ENCODE measurements at places on chromosomes 4 and X.

- no peak for DNase-seq
Measured at GRCh38 chr4:141132709-141133145, 542 bp downstream of the RNF150 start.

- no peak for DNase-seq
Measured at GRCh38 chrX:12007881-12008280, 130.4 kb upstream of the FRMPD4 start.

DNA sequence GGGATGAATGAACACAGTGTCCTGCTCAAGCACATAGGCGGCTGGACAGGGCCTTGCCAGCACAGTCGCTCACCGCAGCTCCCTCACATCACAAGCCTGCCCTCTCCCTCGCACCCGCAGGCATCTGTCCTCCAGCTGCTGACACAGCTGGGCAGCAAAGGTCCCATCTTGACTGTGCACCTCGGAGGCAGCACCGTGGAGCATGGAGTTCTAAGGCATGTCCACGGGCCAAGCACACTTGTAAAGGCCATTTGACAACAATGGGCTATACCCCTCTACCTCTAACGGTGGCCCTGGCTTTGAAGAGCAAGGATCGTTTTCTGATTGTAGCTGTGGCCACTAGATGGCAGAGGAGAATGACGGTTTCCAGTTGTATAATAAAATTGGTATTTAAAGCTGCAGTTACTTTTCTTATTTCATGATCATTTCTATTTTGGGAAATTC, 53.8 kb downstream of the APLN start:
- DNase-seq = peak; percentile 49

- no peak for DNase-seq
Measured at GRCh38 chr4:104868533-104868932, 278.1 kb upstream of the TET2 start.

DNA sequence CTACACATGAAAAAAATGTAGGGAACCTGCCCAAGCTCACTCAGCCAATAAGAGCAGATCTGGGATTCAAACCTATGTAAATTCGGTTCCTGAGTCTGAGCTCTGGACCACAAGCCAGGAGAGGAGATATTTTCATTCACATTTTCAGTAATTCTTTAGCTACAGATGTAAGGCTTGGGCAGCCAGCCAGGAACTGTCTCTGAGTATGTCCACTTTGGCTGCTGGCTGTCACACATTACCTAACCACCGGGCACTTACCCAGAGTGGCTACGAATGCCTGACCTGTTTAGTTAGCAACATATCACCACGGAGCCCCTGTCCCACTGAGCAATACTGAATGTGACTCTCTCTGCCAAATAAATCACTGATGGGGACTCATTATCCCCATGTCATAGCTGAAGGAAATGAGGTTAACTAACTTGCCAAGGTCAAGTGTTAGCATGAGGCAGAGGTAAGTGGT, 15.3 kb downstream of the USP46 start:
- DNase-seq = no peak

GRCh38 chr4:23904639-23905071, 14.8 kb upstream of the PPARGC1A start:
- no peak for DNase-seq

DNA sequence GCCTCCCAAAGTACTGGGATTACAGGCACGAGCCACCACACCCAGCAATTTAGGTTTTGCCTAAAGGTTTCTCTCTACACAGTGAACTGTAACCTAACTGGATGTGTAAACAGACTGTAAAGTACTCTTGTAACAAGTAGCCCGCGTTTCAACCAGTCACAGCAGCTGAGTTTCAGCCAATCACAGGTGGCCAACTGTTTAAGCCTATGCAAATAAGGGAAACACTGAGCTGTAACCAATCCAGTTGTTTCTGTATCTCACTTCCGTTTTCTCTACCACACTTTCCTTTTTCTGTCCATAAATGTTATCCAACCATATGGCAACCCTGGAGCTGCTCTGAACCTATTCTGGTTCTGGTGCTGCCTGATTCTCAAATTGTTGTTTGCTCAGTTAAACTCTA, 59.9 kb downstream of the DIPK2B start:
- no peak for DNase-seq

DNA sequence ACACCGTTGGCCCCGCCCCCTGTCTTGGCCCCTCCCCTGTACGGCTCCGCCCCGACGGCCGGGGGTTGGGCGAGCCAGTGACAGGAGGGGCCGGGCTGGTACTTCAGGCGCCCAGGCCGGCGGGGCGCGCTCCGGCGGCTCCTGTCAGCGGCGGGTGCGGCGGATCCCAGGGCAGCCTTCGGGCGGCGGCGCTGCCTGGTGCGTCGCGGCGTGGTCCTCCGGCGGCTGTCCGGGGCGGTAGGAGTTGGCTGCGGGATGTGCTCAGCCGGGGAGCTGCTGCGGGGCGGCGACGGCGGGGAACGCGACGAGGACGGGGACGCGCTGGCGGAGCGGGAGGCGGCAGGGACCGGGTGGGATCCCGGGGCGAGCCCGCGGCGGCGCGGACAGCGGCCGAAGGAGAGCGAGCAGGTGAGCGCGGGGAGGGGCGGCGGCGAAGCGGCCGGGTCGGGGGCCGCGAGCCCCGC, at the start of gene FAM241A:
Gene FAM241A, plus strand, starts transcription at position 129 of the 464 bp plus-strand sequence. Its CDS starts 127 bp downstream, at position 256.
- peak; percentile 89 for DNase-seq

DNA sequence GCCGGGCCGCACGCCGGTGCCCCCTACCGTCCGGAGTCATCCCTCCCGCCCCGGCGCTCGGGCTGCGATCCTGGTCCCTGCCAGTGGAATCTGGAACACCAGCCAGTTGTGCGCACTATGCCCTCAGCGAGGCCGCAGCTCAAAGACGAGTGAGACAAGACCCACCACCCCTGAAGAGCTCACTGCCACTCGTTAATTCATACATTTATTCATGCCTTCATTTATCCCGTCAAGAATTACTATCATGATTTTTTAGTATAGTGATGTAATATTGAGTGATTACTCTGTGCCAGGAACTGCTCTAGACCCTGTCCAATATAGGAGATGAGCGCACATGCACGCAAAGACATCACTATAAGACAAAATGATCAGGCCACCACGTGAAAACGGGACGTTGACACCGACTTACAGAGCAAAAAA, 247 bp upstream of the PPA2 start:
- no peak for DNase-seq

- no peak for DNase-seq
Measured at GRCh38 chr4:188993871-188994270, 854.6 kb downstream of the TRIML1 start.

DNA sequence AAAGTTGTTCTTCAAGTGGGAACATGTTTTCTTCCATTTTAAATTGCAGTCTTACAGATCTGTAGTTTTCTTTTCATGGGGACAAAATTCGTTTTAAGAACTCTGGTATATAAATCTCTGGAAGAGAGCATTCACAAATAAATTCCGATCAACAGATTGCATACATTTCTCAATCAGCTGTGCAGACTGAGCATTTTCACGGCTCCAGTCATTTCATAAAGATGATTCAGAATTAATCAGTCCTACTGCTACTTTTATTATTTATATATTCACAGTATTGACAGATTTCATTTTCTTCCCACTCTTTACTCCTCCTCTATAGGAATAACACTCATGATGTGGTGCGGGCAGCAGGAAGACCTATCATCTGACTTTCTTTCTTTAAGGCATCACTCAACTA, 534.9 kb upstream of the FTHL17 start:
- DNase-seq = no peak

- DNase-seq = no peak
Measured at GRCh38 chr4:7513671-7514070, 78.9 kb upstream of the PSAPL1 start.

GRCh38 chrX:146854281-146854680, 39.7 kb upstream of the CXorf51A start:
- DNase-seq = no peak

- peak; percentile 75 for DNase-seq
Measured at GRCh38 chr4:153573881-153574802, 108.0 kb downstream of the TMEM131L start.
